ENCODE measurements at places on chromosomes 4 and X.

- DNase-seq: no peak
Measured at GRCh38 chrX:107741404-107741790, 34.2 kb downstream of the TSC22D3 start.

- DNase-seq: no peak
Measured at GRCh38 chrX:76026751-76027150, 146.1 kb upstream of the PBDC1 start.

DNA sequence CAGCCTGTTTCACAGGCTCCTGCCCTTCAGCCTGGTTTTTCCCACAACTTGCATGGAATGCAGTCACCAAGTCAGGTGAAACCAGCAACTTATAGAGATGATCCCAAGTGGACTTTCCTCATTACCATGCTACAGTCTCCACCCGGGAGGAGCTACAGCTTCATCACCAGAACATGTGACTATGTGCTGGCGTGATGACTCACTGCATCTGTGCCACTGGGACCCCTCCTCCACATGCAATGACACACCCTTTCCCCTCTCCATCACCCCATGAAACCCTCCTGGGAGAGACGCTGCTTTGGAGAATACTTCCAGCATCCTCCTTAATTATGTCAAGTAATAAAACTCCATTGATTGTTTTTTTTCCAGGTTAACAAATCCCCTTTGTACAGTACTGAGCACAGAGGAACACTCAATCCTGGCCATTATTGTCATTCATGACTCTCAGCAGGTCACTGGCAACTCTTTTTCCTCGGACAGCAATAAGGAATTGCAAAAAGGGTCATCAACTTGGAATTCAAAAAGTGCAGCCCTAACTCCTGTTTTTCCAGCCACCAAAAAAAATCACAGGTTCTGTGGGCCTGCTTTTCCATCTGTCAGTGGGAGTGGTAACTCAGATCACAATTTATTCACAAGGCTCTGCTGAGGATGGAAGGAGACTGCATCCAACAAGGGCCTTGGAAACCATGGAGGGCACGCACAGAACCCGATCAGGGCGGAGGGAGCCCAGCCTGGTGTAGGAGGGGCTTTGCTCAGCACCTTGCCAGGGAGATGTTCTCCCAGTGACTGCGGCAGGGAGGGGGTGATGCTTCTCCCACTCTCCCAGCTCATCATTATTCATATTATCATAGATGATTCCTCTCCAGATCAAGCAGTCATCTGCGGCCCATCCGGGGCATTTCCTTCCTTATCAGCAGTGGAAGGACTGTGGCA, 17.4 kb downstream of the QDPR start:
- no peak for DNase-seq

DNA sequence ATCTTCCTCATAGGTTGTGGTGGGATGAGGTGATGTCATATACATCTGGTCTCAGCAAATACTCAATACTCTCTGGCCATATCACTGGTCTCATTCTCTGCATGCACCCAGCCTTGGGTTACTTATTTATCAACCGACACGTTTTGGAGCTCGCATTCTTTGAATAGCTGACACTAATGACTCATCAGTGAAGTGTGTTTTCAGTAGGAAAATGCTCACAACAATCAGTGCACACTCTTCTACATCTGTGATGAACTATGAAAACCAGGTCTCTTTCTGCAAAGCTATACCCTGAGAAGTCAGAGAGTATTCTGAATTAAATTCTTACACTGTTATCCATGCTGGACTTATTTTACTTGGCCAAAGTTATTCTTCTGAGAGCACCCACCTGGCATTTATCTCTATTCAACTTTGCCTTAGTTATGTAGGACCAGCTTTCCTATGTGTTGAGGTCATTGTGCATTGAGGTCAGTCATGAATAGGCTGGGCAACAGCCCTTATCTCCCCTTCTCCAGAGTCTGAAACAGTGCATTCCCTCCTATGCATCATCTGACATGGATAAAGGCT, 58.7 kb upstream of the DHX15 start:
- no peak for DNase-seq

- no peak for DNase-seq
Measured at GRCh38 chr4:39522068-39522467, 5.2 kb downstream of the UGDH start.

DNA sequence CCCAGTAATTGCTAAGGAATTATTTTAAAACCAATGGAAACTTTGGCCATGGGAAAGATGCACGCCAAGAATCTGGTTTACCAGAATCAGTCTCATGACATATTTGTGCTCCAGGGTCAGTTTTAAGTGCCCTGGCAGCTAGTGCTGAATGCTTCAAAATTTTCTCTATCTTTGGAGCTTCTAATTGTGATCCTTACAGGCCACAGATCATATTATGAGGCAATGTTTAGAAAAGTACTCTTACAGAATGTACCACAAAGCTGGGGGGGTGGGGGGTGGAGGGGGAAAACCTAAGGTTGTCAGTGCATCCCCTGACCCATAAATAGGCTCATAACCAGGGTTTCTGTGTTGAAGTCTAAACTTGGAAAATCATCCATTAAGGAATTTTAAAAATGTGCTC, 514.5 kb downstream of the INPP4B start:
- DNase-seq: no peak

GRCh38 chr4:76811604-76812412, 86.1 kb downstream of the SOWAHB start:
- no peak for DNase-seq

DNA sequence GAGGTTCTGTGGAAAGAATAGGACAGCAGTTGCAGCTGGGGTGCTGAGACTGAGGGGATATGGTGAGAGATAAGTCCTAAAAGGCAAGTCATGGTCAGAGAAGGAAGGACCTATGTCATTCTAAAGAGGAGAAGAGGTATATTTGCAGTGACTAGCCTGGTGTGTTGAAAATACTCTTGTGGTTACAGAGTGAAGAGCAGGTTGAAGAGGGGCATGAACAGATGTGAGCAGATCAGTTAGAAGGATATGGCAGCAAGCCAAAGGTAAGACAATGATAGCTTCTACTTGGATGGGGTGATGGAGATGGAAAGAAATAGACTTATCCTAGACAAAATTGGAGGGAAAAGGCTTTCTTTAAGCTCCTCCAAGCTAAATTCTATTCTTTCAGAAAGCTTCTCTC, 469.8 kb upstream of the CPEB2 start:
- peak; percentile 34 for DNase-seq

DNA sequence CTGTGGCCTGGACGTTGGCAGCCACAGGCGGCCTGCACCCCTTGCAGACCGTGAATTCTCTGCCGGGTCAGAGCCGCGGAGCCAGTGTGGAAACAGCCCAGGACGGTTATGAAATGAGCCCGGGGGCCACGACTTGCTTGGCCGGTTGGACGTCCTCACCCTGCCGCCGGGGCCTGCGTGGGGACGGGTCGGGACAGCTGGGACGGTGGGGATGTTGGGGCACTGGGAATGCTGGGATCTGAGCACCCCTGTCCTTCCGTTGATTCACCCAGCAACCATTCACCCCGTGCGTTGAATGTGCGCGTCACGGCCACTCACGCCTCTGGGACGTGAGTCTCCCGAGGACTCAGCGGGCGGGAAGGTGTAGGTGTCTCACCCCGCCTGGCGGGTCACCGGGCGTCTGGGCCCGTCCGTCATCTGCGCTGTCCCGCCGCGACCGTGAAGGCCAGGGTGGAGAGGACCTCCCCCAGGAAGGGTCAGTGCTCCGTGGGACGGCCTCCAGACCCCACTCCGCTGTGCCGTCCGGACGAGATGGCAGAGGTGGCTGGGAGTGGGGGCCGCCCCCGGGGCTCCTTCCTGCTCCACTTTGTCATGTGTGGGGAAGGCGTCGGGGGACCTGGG, 4.5 kb upstream of the PLCXD1 start:
- DNase-seq: no peak

- DNase-seq: no peak
Measured at GRCh38 chr4:2172627-2173231, 69.2 kb downstream of the HAUS3 start.

- DNase-seq: no peak
Measured at GRCh38 chr4:73429118-73429517, 6.9 kb upstream of the AFP start.

DNA sequence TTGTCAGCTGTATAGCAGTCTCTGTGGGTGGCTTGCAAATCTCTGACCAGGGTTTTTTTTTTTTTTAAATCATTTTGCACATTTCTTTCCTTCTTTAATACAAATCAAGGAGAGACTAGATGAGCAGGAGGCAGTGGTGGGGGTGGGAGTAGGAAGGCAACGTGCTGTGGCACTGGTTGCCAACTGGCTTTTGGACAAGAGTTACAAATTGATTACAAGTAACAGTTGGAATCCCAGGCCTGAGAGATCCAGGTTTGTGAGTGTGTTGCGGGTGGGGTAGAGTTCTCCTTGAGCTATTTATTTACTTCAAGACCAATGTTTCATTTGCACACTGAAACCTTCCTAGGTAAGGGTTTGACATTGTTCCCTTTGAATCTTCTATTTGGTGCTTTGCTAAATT, 325.3 kb downstream of the AFF2 start:
- no peak for DNase-seq

- DNase-seq: no peak
Measured at GRCh38 chrX:53882331-53882730, 161.9 kb downstream of the PHF8 start.

DNA sequence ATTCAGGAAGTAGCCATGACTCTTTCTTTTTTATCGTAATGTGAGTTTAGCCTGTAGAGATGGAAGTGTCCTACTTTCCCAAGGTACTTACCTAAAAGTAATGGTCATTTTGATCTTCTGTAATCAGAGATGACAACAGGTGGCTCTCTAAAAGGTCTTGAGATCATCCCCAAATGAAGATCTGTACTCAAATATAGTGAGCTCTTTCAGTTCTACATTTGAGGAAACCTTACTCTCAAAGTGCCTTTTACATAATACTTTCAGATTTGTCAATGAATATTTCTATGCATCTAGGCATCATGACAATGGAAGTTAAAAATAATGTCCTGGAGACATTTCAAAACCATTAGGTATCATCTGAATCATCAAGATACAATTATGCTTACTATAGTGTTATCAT, 17.2 kb upstream of the MND1 start:
- DNase-seq: no peak

GRCh38 chrX:1700757-1701156, 85.9 kb downstream of the ASMT start:
- no peak for DNase-seq

GRCh38 chr4:95231681-95232080, 317.1 kb downstream of the UNC5C start:
- no peak for DNase-seq

GRCh38 chr4:65139998-65140397, 530.3 kb downstream of the EPHA5 start:
- no peak for DNase-seq

DNA sequence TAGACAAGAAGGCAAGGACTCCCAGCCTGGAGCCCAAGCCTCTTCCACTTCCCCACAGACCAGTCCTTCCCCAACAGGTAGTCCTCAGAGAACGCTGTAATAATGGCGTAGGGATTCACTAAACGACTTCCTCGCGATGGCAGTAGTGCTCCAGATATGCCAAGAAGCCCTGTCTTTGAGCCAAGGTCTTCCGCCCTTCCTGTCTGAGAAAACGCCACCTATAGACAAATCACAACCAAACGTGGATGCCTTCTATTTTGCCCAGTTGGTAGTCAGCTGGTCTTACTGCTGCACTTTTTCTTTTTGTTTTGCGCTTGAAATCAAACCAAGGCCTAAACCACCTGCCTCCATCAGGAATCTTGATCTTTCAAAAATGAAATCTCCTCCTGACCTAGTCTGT, 203.3 kb downstream of the OR13H1 start:
- DNase-seq: peak; percentile 78

- no peak for DNase-seq
Measured at GRCh38 chr4:163587867-163588266, 93.4 kb downstream of the TMA16 start.

GRCh38 chrX:129632443-129632842, 22.3 kb downstream of the APLN start:
- DNase-seq: no peak

Measured in NCI-H1105 (cell line).